ENCODE measurements at places on chromosomes 6 and 20.

DNA sequence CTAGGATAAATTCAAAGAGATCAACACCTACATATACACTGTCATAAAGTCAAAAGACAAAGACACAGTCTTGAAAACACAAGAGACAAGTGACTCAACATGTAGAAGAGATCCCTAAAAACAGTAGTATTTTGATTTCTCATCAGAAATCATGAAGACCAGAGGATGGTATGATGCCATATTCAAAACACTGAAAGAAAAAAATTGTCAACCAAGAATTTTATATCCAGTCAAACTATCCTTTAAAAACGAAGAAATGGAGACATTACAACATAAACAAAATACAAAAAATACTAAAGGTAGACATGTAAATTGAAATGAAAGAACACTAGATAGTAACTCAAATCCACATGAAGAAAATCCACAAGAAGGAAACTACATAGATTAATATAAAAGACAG is 27.3 kb upstream of the HBS1L start:
- peaks cover 26% of the 10 kb centered on the region for H3K4me1 ChIP-seq
- H3K27me3 ChIP-seq, result no peaks in the 10 kb centered on the region
- H3K4me3 ChIP-seq, result no peak overlapping the region
- DNase-seq, result no peak

DNA sequence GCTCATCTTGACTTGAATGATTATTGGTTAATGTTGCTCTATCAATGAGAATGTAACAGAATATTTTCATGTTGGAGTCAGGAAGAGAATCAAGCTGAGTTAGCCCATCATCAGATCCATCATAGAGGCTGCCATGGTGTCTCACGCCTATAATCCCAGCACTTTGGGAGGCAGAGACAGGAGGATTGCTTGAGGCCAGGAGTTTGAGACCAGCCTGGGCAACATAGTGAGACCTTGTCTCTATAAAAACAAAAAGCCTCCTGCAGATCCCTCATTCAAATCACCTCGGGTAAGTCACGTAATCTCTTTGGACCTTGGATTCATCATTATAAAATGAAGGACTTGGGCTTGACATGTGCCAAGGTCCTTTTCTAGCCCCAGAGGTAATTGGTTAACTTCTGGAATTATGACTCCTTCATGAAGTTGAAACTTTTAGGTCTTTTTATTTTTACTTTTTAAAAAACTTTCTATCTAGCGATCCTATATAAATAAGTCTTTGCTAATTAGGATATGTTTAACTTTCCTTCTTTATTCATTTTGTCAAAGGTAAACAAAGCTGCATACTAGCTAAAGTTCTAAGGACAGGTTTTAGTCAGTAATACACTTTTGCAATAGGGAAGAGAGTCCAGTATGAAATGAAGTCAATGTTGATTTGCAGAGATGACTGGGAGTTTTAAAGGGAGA is 110.9 kb downstream of the ZFAND3 start:
- H3K4me3 ChIP-seq, result no peak overlapping the region
- H3K27me3 ChIP-seq, result no peaks in the 10 kb centered on the region
- no peaks in the 10 kb centered on the region for H3K36me3 ChIP-seq
- no peak overlapping the region for H3K27ac ChIP-seq
- no peak for DNase-seq
- peaks cover 6% of the 10 kb centered on the region for H3K4me1 ChIP-seq

DNA sequence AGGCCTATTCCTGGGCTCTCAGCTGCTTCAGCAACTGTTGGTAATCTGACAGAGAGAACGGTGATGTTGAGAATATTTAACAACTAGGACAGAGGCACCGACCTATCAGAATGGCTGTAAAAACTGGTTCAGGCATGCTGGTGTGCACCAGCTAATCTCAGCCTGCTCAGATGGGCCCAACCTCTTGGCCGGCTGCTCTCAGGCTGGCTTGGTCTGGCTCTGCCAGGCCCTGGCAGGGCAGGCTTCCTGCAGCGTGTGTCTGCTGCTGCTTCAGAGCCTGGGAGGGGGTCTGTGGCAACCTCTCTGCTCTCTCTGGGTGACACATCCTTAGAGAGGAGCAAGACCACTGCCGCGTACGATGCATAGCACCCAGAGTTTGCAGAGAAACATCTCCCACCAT is 4.8 kb downstream of the SLC2A12 start:
- no peak overlapping the region for H3K4me3 ChIP-seq
- no peaks in the 10 kb centered on the region for H3K36me3 ChIP-seq
- DNase-seq, result no peak
- H3K27ac ChIP-seq, result no peak overlapping the region
- H3K27me3 ChIP-seq, result no peaks in the 10 kb centered on the region

DNA sequence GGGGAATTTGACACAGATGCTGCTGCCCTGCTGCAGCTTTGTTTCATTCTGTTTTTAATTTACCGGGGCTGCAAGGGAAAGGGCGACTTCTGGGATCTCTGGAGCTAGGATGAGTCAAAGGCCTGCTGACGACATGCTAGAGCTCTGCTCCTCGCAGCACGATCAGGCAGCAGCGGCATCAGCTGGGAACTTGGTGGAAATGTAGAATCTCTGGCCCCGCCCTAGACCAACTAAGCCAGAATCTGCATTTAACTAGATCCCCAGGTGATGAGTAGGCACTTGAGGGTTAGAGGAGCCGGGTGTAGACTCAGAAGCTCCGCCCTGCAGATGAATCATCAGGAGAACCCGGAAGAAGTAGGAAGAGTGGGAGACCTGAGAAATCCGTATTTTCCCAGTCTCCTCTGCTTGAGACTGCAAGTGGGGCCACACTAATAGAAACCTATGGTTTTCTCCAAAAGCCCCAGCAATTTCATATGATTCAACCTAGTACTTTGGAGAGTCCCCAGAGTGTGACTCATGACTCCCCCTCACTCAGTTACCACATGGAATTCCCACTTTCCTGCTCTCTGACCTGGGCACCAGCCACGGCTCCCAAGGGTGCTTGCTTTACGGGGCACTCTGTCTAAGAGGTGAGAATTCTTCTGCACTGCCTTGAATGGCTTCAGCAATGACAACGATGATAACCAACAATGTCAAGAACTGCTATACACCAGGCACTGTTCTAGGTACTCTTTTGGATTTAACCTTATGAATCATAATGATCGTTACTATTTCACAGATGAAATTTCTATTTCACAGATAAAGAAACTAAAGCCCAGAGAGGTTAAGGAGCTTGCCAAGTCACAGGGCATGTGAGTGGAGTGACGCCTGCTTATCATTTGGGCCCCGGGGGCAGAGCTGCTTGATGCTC is 18.1 kb downstream of the TUBB2B start:
- H3K27me3 ChIP-seq, result no peaks in the 10 kb centered on the region
- peaks cover 17% of the 10 kb centered on the region for H3K4me1 ChIP-seq
- no peaks in the 10 kb centered on the region for H3K36me3 ChIP-seq
- no peak overlapping the region for H3K27ac ChIP-seq

- peaks cover 7% of the 10 kb centered on the region for H3K4me1 ChIP-seq
- H3K36me3 ChIP-seq, result no peaks in the 10 kb centered on the region
- DNase-seq, result no peak
Measured at GRCh38 chr6:44702292-44702691, 314.8 kb downstream of the CDC5L start.

DNA sequence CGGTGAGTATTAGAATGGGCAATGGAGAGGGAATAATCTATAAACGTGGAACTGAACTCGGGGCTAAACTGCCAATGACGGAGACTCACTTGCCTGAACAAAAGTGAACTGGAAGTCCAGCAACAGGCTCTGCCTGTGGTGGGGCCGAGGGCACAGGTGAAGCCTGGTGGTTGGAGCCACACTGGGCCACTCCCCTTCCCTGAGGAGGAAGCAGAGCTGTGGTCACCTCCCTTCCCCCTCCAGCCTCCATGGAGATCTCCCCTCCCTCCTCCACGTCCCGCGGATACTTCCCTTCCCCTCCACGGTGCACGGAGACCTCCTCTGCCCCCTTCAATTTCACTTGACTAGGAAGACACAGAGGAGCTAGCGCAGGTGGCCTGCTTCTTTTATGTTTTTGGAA is 14.7 kb upstream of the DSP start:
- peaks cover 5% of the 10 kb centered on the region for H3K4me1 ChIP-seq
- DNase-seq, result no peak
- H3K36me3 ChIP-seq, result no peaks in the 10 kb centered on the region
- no peak overlapping the region for H3K4me3 ChIP-seq

- H3K27me3 ChIP-seq, result no peaks in the 10 kb centered on the region
- H3K4me3 ChIP-seq, result no peak overlapping the region
- peak; percentile 32 for DNase-seq
- H3K4me1 ChIP-seq, result peaks cover 11% of the 10 kb centered on the region
Measured at GRCh38 chr6:30829639-30830255, 54.6 kb upstream of the DDR1 start.

DNA sequence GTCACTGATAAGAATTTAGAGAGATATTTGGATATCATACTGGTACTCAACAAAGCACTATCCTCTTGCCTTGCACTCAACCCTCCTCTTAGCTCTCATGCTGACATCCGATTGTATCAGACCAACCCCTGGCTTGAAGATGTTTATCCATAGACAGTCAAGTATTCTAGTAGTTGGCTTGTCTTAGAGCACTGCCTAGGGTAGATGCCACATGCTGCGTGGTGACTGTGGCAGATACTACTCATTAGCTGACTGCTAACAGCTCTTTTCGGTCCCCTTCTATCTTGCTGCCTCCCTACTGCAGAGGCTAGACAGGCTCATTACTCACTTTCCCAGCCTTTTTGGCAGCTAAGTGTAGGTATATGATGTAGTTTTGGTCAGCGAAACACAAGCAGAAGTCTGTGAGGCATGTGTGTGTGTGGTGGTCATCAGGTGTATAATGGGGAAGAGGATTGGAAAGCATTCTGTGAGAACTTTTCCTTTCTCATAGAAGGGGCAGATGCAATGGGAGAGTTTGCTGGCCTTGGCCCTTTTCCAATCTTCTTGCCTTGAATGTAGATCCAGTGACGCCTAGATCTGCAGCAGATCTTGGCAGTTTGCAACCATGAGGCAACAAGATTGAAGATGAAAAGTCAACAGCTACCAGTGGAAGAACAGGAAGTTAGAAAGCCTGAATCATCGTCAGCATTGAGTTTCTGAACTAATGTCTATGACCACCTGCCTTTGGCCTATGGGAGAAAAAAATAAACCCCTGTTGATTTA is 4.4 kb upstream of the IFNGR1 start:
- no peaks in the 10 kb centered on the region for H3K27me3 ChIP-seq
- DNase-seq, result no peak
- H3K36me3 ChIP-seq, result no peaks in the 10 kb centered on the region
- no peak overlapping the region for H3K27ac ChIP-seq

DNA sequence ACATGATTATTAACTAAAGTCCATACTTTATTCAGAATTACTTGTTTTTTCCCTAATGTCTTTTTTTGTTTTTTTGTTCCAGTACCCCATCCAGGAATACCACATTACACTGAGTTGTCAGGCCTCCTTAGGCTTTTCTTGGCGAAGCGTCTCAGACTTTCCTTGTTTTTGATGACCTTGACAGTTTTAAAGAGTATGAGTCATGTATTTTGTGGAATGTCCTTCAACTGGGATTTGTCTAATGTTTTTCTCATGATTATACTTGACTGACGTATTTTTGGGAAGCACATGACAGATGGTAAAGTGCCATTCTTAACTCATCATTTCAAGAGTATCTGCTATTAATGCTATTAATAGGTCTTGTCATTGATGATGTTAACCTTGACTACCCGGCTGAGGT is 23.6 kb downstream of the ENPP1 start:
- no peak overlapping the region for H3K4me3 ChIP-seq
- no peak overlapping the region for H3K27ac ChIP-seq
- H3K4me1 ChIP-seq, result no peaks in the 10 kb centered on the region
- no peak for DNase-seq
- no peaks in the 10 kb centered on the region for H3K36me3 ChIP-seq

GRCh38 chr6:110329714-110330436 is 28.3 kb downstream of the METTL24 start:
- no peak overlapping the region for H3K4me3 ChIP-seq
- no peaks in the 10 kb centered on the region for H3K27me3 ChIP-seq
- no peaks in the 10 kb centered on the region for H3K36me3 ChIP-seq
- H3K4me1 ChIP-seq, result peaks cover 21% of the 10 kb centered on the region
- no peak for DNase-seq

DNA sequence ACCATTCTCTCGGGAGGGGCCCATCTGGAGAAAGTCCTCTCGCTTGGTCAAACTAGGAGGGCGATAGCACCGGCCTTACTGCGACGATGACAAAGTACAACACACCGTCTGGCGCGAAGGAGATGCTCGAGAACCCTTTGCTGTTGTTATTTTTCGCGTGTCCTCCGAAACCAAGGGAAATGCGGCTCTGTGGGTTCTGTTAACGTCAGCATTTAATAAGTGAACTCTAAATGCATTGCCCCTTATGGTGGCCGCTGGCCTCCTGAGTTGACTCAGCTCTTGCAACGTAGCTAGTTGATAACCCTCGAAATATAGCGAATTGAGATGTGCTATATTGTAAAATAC is 577 bp upstream of the SCAND1 start:
- peaks cover 14% of the 10 kb centered on the region for H3K4me1 ChIP-seq
- H3K4me3 ChIP-seq, result peak overlapping the region; percentile 84
- no peaks in the 10 kb centered on the region for H3K36me3 ChIP-seq
- no peak overlapping the region for H3K27ac ChIP-seq
- H3K27me3 ChIP-seq, result no peaks in the 10 kb centered on the region

- H3K36me3 ChIP-seq, result no peaks in the 10 kb centered on the region
- DNase-seq, result no peak
- peaks cover 13% of the 10 kb centered on the region for H3K4me1 ChIP-seq
- no peak overlapping the region for H3K4me3 ChIP-seq
- H3K27me3 ChIP-seq, result no peaks in the 10 kb centered on the region
- H3K27ac ChIP-seq, result no peak overlapping the region
Measured at GRCh38 chr20:14888134-14888533, 550.7 kb upstream of the FLRT3 start.

- no peak overlapping the region for H3K27ac ChIP-seq
- H3K27me3 ChIP-seq, result no peaks in the 10 kb centered on the region
- DNase-seq, result peak; percentile 30
- H3K4me1 ChIP-seq, result peaks cover 7% of the 10 kb centered on the region
Measured at GRCh38 chr6:153484056-153484455, 353.0 kb upstream of the RGS17 start.

- H3K4me3 ChIP-seq, result peak overlapping the region; percentile 82
- H3K36me3 ChIP-seq, result no peaks in the 10 kb centered on the region
- no peak overlapping the region for H3K27ac ChIP-seq
- H3K27me3 ChIP-seq, result no peaks in the 10 kb centered on the region
- H3K4me1 ChIP-seq, result no peaks in the 10 kb centered on the region
- DNase-seq, result peak; percentile 45
Measured at GRCh38 chr6:146543940-146544615, 445 bp downstream of the RAB32 start.

- no peaks in the 10 kb centered on the region for H3K36me3 ChIP-seq
- peaks cover 12% of the 10 kb centered on the region for H3K27me3 ChIP-seq
- peaks cover 22% of the 10 kb centered on the region for H3K4me1 ChIP-seq
- H3K4me3 ChIP-seq, result peak overlapping the region; percentile 81
- DNase-seq, result no peak
Measured at GRCh38 chr20:17571153-17571527, 1.3 kb downstream of the DSTN start.

DNA sequence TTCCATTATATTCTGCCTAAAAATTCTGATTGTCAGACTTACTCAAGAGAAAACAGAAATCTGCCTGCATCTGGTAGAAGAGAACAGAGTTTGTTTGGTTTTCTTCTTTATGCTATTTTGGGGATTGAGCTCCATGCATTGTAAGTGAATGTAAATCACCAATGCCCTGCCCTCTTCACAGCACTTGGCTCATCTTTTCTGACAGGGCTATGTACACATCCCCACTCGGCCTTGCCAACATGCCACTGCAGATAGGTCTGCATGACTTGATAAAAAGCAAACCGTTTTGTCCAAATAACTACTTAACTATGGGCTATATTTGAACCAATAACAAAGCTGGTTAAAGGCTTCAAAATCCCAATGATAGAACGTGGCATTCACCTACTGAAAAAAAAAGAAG is 117.7 kb downstream of the IBTK start:
- DNase-seq, result no peak
- no peak overlapping the region for H3K4me3 ChIP-seq
- H3K27ac ChIP-seq, result no peak overlapping the region
- H3K36me3 ChIP-seq, result no peaks in the 10 kb centered on the region
- no peaks in the 10 kb centered on the region for H3K4me1 ChIP-seq

All from neural progenitor cell (in vitro differentiated cells).